Forelimb muscle (tissue), 1 donor: ENCODE measurements at places on chromosomes 7 and 10.

GRCh38 chr10:114478281-114478680, 74.0 kb upstream of the AFAP1L2 start:
- no peak for DNase-seq

DNA sequence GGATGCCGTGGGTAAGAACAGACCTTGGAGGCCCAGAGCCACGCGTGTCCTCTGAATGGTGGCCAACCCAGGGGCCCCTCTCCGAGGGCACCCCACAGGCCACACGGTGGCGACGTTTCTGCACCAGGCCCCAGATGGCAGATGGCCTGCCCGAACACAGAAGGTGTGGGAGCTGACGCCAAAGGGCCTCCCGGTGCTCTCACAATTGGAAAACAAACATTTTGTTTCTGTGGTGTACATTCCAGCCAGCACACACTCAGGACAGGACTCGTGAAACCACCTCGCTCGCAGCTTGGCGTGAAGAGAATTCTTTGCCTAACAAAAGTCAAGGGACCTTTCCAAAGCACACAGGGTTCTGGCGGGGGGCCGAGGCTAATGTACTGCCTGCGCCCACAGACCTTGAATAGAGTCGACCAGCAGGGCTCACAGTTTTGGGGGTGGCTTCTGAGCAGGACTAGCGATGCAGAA, 112.1 kb downstream of the FAM53B start:
- DNase-seq: no peak

DNA sequence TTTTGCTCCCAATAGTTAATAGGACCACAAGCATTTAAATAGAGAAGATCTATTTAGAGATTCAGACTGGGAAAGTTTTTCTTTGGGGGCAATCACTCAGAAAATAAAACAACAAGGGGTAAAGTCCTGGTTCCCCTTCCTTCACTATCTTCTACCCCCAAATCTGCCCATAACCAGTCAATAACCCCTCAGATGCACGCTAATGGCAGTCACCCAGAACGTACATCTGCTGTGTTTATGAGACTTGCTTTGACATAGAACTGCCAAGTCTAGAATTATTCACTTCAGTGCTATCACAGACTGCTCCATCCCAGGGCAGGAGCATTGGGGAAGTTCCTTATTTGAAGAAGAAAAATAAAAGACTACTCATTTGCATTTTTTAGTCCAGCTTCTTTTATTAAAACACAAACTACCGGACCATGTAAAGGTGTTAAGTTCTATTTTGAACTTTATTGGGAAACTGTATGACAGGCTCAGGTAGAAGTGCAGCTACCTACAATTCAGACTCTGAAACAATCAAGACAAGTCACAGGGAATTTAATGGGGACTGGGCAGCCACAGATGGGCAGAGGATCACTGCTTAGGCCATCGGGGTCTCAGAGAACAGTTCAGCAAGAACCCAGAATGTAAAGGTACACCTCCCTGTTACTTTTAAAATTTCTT, 38.4 kb downstream of the ANK3 start:
- no peak for DNase-seq

DNA sequence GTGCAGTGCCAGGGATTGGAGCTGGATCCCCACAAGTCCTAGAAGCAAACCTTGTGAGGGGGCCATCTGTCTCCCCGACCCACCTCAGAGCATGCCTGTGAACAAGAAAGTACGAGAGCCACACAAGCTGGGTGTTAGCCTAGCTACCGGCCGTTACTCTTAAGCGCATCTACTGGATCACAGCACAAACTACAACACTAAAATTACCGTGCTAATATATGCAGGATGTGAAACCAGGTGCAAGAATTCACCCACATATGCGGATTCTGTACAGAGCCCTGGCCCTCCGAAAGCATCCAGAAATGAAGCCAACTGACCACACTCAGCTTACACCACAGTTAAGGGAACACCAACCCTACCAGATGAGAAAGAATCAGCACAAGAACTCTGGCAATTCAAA, 16.0 kb upstream of the PRSS1 start:
- no peak for DNase-seq

- no peak for DNase-seq
Observed at GRCh38 chr7:137664846-137665245, 181.9 kb downstream of the DGKI start.
